ENCODE measurements at places on chromosomes 2 and 18.

DNA sequence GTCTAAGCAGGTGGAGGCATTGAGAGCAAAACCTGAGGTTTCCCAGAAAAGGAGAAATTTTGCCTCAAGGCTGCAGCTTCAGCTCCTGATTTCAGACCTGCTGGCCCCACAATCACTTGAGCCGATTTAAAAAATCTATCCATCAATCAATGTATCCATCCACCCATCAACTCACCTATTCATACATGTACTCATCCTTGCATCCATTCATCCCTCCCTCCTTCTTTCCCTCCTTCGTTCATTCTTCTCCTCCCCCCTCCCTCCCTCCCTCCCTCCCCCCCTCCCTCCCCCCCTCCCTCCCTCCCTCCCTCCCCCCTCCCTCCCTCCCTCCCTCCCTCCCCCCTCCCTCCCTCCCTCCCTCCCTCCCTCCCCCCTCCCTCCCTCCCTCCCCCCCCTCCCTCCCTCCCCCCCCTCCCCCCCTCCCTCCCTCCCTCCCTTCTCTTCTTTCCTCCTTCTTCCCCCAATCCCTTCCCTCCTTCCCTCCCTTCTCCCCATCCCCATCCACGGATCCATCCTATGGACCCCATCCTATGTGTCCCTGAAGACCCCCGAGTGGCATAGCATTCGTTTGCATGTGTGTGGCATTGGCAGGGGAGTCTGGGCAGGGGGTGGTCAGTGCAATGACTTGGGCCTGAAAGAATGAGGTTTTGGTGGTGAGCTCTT lies 6.1 kb upstream of the PXDN start:
- no peak for DNase-seq

GRCh38 chr2:118321432-118322105 lies 233.3 kb downstream of the INSIG2 start:
- DNase-seq: no peak

GRCh38 chr2:217742841-217743240 lies 260.0 kb downstream of the TNS1 start:
- no peak for DNase-seq

DNA sequence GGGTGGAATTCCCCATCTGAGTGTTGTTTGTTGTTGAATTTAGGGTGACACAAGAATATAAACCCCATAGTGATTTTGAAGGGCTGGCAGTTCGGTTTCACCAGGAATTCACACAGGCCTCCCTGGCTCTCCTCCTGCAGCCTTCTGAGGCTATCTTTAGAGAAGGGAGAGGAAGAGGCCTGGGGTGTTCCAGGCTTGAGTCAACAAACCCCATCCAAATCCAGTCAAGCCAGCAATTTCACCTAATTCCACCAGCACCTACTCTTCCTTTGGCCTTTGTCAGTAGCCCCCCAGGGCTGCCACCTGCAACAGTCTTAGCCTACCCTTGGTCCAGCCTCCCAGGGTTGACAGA lies 32.0 kb downstream of the MARCHF4 start:
- no peak for DNase-seq

DNA sequence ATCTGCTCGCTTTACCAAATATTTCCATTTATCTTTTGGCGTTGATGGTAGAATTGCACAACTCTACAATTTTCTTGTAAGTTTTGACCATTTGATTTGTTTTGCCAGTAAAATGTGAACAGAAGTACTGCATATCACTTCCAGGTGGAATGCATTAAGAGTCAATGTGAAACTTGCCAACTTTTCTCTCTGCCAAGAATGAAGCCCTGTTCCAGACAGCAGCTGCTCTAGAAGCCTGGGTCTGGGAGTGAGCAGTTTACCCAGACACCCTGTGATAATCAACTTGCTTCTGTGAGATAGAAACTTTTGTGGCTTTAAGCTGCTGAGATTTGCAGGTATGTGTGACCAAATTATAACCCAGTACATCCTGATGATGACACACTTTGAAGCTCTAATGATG lies 115.9 kb upstream of the SYT4 start:
- DNase-seq: no peak

GRCh38 chr2:213231966-213232365 lies 52.3 kb upstream of the SPAG16 start:
- DNase-seq: no peak

DNA sequence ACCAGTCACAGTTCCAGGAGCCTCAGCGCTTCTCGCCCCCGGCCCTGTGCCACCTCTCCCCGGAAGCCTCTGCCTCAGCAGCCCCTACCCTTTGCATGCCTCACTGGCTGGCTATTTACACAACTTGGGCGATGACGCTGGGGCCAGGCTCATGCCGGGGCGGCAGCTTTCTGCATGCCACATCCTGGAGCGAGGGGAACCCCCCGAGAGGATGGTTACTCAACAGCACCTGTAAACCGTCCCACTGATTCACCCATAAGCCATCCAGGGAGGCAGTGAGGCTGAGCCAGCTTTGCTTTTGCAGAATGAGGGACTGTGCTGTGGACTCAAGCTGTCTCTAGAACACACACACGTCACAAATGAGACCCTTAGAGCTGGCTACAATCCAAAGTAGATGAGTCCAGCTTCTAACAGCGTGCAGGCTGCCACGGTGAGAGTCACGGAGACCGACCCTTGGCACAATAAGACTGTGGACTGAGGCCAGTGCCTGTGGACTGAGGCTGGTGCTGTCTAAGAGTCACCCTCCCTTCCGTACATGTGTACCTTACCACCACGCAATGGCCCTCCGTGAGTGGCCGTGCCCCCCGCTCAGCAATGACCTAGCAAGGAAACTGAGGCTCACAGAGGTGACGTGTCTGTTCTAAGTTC lies 45.6 kb upstream of the ODC1 start:
- peak; percentile 77 for DNase-seq

- DNase-seq: no peak
These were observed 35.9 kb upstream of the MYO1B start for GRCh38 chr2:191209340-191209739.

DNA sequence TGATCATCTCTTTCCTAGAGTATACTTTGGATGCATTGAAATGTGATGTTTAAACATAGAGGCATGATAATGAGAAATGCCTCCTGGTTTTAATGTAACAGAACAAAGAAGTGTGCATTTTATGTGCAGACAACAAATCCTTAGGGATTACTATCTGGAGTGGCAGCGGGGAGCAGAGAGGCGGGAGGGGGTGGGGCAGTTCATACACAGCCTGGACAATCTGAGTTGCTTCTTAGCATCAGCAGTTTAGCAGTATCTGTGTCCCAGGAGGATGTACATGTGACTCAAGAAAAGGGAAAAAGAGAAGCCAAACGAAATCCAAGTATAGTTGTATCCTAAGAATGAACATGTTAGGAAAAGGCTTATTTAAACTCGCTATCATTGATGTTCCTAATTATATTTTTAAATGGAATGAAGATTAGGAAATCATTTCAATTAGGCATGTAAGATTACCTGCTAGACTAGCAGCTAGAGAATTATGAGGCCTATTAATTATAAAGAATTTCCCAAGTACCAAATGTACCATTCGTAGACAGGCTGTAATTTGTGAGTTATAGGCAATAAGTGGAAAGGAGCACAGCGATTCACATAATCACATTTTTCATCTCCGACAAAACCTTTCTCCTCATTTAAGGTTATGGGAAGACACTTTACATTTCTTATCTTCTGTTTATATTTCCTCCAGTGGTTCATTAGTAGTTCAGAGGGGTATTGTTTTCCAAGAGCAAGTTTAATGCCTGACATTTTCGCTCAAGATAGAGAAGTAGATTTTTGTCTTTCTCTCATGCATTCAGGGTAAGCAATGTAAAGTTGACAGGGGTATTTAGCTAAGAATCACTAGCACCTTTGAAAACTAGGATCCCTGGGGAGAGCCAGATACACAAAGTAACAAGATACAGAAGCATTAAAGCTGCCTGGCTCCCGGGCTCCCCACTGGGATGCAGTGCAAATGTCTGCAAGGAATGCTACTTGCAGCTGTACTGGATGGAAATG lies 141.3 kb upstream of the NOSTRIN start:
- DNase-seq: no peak

DNA sequence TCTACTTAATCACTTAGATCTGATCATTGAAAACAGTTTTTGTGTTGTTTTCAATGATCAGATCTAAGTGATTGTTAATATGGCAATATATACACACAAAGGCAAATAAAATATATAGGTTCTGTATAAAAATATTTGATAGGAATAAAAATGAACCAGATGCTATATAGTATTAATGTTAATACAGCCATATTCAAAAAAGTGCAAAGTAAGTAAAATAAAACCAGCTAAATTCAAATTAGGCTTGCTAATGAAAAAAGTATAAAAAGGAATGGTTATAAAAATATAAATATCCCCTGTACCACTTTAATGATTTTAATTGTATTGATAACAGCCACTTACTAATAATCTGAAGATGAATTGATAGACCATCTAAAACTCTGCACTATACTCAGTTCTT lies 38.4 kb downstream of the VPS54 start:
- DNase-seq: no peak

DNA sequence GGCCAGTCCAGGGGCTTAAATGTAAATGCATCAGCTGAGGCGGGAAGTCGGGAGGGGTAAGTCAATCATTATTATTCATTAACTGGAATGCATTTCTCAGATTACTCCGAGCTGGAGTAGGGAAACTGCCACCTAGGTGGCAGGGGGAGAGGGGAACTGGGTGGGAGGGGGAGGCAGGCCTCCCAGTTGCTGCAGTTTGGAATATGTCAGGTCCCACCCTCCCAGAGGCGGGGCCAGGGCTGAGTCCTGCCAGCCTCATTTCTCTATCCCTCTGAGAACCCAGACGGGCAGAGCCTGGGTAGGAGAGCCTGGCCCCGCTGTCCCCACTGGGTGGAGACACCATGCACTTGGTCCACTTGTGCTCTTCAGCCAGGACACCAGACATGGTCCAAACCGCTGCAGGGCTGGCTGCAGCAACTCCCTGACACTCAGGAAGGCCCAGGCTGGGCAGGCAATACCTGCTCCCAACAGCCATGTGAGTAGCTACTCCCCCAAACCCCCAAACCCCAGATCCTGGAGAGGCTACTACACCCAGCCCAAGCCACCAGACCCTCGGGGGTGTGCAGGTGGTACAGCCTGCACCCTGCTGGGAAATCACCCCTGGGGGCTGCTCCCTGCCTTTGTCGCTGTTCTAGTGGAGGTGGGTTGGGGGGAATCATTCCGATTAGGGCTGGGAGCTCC lies at the start of gene GPBAR1:
Gene GPBAR1 (plus strand): TSS at position 274 of the 681 bp plus-strand sequence. CDS start 1,710 bp downstream, outside the sequence.
- no peak for DNase-seq

GRCh38 chr2:69624131-69624530 lies 19.4 kb downstream of the AAK1 start:
- no peak for DNase-seq

DNA sequence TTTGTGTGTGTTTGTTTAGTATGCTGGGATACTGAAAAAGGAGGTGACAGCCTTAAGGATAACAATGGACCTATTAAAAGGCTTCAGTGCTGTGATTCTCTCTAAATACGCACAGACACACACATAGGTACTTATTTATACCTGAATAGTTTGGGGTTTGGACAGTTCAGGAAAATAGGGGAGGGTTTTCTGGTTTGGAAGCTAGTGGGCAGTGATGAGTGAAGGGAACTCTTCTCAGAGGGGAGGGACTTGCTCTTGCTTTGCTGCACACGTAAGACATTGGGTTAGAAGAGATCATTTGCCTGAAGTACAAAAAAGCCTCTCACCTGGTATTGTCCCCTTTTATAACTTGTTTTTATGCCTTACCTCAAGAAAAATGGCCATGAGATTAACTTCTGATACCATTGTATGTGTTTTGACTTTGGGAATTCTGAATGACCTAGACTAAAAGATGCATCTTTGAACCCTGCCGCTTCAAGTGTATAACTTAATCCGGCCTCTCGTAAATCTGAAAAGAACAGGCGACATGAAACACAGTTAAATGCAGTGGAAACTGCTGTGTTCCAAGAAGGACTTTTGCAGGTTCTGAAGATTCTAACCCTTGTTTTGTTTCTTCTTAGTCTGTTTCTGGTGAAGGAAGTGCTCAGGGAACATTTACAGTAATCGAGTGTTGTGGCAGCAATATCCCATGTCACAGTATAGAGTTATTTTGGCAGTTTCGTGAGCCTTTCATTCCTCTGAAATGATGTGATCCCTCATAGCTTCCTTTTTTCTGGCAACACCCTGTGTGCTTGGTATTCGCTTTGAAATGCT lies 2.5 kb downstream of the CRIM1 start:
- no peak for DNase-seq

- DNase-seq: no peak
These were observed 39.6 kb downstream of the ASB1 start for GRCh38 chr2:238466243-238466756.

DNA sequence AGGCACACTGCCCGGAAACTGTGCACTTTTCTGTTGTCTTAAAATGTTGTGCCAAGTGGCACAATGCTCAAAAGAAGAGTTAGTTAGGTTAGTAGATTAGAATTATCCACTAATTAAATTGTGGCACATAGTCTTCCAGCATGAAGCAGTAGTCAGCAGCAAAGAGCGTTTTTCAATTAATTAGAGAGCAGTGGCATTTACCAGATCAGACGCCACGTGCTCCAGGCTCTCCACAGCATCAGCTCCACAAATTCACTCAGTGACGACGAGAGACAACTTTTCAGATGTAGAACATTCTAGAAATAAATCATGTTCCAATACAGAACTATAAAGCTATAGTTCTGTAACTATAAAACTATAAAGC lies 16.4 kb upstream of the RTTN start:
- DNase-seq: no peak

DNA sequence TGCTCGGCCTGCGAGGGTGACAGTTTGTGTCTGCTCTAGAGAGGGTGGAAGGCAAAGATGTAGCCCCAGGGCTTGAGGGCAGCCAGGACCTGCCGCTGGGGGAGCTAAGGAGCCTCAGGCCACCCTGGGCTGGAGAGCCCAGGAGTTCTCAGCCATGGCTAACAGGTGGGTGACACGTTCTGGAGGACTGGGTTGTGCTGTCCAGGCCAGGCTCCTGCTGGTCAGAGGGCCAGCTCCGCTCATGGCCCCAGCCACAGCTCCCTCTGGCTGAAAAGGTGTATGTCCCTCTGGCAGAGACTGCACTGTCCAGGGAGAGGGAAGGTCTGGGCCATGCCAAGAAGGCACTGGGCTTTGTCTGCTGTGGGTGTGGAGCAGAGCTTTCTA lies 19.2 kb downstream of the TMEM185B start:
- DNase-seq: no peak

GRCh38 chr2:181250691-181251090 lies 206.5 kb upstream of the ITGA4 start:
- DNase-seq: no peak

DNA sequence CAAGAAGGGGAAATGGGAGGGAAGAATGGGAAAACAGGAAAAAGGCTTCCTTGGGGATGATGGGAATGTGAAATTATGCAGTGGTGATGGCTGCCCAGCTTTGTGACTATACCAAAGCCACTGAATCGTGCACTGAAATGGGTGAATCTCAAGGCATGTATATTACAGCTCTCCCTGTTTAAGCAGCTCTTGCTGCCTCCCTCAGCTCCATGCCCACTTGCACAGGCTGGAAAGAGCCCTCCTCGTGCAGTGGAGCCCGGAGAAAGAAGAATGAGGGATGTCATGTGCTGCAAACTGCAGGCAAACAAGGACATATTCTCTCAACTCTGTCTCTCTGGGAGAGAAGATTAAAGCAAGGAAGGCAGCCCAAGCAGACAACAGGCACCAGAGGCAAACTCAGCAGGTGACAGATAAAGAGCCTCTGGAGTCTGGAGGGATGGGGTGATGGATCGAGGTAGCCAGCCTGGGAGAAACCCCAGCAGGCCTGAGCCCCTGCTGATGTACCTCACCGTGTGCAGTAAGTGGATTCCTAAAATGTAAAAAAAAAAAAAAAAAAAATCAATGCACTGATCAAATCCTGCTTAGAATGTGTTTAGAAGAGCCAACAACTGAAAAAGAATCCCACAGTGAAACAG lies 62.4 kb upstream of the SLC66A3 start:
- no peak for DNase-seq

GRCh38 chr2:190468814-190469569 lies 60.8 kb downstream of the MFSD6 start:
- peak; percentile 76 for DNase-seq

- no peak for DNase-seq
These were observed 495 bp upstream of the TTC32 start for GRCh38 chr2:19902216-19902740.

Measured in HS-27A (cell line).